ENCODE measurements at places on chromosomes 5 and 9.

DNA sequence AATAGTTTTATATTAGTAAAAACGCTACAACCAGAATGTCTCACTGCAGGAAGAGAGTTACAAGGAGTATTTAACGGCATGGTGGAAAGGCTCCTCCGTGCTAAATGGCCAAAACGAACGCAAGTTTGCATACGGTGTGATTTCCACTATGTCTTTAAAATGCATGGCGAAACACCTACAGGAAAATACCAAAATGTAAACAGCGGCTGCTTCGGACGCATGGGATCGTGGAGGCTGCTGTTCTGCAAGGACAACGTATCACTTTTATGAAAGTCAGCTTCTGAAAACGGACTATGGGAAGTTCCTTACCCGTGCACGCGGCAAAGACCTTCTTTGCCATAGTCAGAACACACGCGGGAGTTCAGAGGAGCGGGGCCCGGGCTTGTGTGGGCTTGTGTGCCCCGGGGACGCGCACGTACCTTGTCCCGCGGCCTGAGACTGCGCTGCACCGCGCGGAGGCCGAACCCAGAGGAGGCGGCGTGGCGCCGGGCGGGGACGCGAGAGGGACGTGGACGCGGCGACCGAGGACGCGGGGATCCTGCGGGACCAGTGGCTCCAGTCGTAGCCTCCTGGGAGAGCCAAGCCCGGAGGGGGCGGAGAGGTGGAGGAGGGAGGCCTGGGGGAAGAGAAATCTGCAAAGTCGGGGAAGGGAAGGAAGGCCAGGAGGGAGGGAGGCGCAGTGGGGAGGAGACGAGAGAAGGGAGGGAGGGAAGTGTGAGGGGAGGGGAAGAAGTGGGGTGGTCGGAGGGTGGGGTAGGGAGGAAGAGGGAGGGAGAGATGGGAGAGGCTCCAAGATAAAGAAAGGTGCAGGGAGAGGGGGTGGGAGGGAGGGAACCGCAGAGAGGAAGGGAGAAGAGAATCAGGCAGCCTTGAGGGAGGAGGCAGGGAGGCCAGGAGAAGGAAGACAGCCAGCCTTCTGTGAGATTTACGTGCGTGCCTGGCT, at the start of gene CMBL:
Gene CMBL (minus strand): TSS at position 697 of the 943 bp plus-strand sequence. CDS start 17,140 bp downstream, outside the sequence.
- DNase-seq, result peak; percentile 55

DNA sequence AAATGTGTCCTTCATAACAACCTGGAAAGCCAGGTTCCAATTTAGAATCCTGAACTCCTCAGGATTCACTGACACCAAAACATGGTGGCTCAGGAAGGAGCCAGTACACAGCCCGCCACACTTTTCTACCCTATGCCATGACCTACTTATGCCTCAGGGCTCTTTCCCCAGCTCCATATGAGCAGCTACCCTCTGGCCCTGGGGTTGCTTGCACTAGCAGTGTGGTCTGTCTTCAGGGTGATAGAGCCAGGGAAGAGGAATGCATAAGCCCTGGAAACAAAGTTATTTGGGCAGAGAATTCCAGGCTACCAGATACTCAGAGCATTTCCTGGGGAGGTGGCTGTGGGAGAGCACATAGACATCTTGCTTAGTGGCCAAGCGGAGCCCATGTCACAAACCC, 15.0 kb upstream of the ECM2 start:
- DNase-seq, result no peak

DNA sequence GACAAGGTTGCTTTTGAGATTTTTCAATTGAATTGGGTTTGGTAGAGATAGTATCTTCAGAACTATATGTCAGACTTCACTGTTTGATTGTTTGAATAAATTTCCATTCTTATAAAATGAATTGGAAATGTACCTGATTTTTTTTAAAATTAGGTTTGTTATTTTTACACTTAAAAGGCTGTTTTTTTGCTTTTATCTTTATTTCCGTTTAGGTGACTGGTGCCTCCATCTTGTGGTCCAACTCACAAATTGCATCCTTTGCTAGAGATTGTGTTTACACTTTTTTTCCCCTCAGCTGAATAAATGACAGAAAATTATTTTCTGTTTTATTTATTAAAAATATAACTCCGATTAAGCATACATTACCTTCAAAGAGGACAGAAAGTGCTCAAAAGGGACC, 15.6 kb downstream of the NDUFAF2 start:
- DNase-seq, result peak; percentile 23

GRCh38 chr9:73073337-73074175, 78.1 kb upstream of the ANXA1 start:
- DNase-seq, result no peak

DNA sequence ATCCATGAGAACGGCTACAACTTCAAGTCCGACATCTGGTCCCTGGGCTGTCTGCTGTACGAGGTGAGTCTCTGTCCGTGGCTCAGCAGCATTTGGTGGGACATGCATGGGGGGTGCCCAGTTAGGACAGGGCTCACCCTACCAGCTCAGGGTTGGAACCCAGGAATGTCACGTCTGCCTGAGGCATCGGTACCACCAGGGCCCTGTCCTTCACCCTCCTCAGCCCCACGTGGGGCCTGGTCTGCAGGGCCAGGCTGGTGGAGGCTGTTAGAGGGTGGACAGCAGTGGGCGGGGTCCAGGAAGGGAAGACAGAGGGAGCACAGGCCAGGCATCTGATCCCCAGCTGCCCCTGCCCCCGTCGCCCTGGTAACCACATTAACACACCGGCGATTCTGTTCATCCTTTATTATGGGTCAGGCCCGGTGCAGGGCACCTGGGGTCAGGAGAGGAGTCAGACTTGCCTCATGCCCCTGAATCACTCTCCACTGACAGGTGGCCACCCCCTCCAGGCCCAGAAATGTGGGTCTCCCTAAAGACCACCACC, 75.6 kb downstream of the PSMB7 start:
- no peak for DNase-seq

DNA sequence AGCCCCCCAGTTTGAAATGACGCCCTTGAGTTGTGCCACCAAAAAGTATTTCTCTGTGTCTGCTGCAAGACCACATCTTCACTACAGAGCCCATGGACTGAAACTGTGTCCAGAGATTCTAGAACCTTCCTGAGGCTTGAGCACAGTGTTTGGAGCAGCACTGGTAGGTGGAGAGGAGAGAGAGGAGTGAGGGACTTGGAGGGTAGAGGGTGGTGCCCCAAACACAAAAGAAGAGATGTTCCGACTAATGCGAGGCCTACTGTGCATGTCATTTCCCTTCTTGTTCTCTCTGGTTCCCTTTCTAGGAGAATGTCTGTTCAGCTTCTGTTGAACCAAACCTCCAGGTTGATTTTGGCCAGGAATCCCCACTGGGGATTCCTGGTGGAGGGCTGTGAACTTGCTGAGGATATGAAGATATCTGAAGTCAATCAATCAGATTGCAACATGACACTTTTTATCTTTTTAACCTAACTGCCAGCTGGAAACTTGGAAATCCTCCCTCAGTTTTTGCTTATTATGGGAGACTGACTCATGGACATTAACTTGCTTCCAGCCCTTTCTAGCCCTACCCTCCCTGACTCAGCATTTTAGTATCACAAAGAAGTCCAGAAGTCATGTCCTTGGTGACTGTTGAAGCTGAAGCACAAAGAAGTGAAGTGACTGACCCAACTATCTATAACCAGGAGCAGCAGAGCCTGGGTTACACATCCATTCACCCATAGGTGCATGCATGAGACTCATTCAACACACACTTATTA, 154.5 kb downstream of the NR3C1 start:
- DNase-seq, result peak; percentile 82

- no peak for DNase-seq
Measured at GRCh38 chr5:124627815-124628595, 118.4 kb downstream of the ZNF608 start.

Measured in fibroblast of skin of abdomen (primary cell).